OCI-LY7 (cell line): ENCODE measurements at places on chromosomes 5 and 9.

DNA sequence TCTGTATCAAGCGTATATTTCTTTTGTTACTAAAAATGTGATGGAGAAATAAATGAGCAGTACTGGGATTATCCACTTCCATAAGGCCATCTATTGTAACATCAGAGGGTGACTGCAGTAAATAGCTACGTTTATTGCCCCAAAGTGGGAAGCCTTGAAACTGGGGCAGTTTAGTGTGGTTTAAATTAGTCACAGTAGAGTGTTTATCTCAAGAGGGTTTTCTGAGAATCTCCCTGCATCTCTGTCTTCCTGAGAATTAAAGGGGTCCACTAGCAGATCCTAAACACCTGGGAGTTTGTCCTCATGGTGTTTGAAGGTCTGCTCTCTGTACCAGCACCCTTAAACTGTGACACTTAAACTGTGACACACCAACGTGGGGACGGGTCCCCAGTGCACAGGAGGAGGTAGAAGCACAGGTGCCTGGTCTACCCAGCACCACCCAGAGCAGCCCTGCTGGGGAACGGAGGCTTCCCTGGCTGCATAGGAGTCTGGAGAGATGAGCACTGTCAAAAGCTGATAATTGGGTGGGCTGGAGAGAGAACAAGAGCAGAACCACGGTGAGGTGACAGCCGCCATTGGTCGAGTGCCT is 25.2 kb downstream of the PRRC2B start:
- DNase-seq, result no peak

DNA sequence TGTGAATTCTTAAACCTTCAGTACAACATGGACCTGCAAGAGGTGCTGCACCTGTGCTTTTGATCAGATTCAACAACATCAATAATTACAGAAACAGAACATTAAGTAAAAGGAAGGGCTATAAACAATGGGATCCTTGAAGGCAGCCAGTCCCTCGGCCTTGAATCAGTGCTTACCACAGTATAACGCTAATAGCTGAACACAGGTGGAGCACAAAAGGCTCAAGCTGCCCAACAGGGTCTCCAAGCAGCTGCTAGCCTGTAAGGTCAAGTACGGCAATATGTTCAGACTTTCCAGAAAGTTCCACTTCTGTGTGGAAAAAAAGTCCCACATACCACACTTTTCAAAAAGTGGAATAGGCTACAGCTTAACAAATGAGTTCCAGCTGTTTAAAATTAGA is 61.9 kb upstream of the ITGA1 start:
- DNase-seq, result no peak

DNA sequence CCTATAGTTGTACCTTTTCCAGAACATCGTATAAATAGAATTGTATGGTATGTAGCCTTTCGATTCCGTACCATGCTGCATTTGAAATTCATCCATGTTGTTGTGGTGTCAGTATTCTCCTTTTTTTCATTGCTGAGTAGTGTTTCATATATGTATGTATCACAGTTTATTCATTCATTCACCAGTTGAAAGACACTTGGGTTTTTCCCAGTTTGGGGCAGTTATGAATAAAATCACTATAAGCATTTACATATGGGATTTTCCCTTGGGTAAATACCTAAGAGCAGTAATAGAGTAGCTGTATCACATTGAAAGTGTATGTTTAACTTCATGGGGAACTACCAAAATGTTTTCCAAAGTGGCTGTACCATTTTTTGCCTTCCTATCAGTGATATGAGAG is 16.1 kb upstream of the FKTN start:
- DNase-seq, result no peak

DNA sequence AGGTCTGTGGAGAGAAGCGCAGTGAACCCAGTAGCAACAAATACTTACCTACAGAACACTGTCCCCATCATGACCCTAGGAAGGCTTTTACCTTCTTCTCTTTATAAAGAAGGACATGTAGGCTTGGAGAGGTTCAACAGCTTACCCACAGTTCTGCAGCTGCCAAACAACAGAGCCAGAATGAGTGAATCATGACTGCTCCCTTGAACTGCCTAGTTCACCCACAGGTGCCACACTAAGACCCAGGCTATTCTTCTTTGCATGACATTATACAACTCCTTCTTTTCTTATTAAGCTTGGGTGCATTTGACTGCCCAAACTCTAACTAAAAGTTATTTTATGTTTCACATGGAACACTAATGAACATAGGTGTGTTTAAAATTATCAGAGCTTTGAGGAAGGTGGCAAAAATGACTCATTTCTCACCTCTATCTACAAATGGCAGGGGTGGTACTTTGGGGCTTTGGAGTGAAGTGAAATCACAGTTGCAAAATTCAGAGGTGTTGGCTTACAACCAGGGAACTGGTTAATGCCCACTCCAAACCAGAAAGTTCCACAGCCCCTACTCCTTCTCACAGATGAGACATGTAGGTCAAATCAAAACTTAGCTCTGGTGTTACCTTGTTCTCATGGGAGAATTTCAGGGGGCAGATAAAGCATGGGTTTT is 201.6 kb downstream of the SEMA6A start:
- no peak for DNase-seq

- no peak for DNase-seq
These were observed 72.8 kb downstream of the TLE4 start for GRCh38 chr9:79644601-79645000.
